ENCODE measurements at places on chromosomes 4 and X.

GRCh38 chrX:12139934-12140611, 1.8 kb downstream of the FRMPD4 start:
- DNase-seq: no peak

- peak; percentile 24 for DNase-seq
Observed at GRCh38 chr4:71004281-71004851, 10.9 kb downstream of the DCK start.

DNA sequence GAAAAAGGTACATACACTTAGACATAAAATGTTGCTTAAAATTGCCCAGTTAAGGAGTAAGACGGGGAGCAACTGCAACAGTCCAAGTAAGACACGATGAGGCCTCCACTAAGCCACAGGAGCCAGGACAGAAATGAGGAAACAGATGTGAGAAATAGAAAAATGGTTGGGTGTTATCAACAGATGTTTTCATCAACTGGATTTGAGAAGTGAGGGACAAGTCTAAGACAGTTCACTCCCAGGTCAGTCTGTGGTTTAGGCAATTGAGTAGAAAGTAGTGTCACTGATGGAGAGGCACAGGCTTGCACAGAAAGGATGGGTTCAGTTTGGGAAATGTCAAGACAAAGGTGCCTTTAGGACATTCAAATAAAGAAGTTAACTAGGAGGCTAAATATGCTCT, 23.5 kb upstream of the PHF8 start:
- DNase-seq: no peak

GRCh38 chr4:101348367-101348827, 1.1 kb upstream of the PPP3CA start:
- no peak for DNase-seq

DNA sequence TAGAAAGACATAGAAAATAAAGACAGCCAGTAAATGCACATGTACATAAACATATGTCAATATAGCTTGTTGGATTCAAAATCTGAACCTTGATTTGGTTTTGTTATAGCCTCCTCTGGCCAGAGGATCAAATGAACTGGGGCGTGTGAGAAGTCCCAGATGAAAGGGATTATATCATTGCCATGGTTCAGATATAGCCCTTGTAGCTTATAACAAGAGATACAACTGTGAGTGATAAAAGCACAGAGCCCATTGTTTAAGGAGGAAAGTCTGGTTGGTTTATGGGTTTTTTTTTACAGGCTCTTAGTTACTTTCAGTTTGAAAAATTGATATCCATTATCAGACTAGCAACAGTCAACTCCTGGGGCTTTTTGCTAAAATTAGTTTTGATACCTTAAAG, 101.7 kb upstream of the GLRA2 start:
- DNase-seq: no peak

- DNase-seq: no peak
Observed at GRCh38 chr4:125735102-125735501, 420.3 kb downstream of the FAT4 start.

GRCh38 chrX:45083314-45083713, 117.4 kb downstream of the DIPK2B start:
- DNase-seq: no peak

- DNase-seq: no peak
Observed at GRCh38 chr4:105683038-105683437, 25.5 kb downstream of the INTS12 start.

GRCh38 chr4:137739391-137739790, 207.1 kb upstream of the PCDH18 start:
- DNase-seq: no peak

DNA sequence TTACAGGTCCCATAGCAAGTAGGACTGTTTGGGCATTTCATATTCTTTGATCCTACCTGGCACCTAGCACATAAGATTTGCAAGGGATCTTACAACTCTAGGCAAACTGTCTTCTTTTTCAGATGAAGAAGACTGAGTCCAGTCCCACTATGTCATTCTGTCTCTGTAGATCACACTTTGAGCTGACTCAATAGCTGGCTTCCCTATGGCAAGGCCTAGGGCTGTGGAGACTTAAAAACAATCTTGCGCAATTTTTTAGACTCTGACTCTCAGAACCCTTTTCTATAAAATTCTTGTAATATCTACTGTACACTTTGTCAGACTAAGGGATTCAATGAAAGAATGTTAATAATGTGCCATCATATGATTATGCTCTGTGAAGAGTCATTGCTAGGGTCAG, 26.7 kb downstream of the OTC start:
- no peak for DNase-seq

- no peak for DNase-seq
Observed at GRCh38 chrX:43655151-43656004, 721 bp upstream of the MAOA start.

GRCh38 chr4:172996571-172997216, 171.9 kb upstream of the GALNT7 start:
- no peak for DNase-seq

DNA sequence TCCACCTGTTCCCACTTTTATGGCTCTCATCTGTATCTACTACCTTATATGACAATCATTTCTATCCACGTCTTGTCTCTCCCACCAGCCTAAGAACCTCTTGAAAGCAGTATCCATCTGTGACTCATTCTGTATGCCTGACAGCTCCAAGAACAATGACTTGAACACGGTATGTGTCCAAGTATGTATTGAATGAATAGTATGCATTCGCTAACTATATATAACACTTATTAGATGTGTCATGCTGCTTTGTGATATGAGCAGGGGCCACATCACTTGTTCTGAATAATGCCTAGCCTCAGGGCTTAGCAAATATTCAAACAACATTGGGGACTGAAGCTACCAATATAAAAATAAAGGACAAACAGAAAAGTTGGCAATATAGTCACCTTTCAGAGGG, 4.9 kb downstream of the OPHN1 start:
- no peak for DNase-seq

DNA sequence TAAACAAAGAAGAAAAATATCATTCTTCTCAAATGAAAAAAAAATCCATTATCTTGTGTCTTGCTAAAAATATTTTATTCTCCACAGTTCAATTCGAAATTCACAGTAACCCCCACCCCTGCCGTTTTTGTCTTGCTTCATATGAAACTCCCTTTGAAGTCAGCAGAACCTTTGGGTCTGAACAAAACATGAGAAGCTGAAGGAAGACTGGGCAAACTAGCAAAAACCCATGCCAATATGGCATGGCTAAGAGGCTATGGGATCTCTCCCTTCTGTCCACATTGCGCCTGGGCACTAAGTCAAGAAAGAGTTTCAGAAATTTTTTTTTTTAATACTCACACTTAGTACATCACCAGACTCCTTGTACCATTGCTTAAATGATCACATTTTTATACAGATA, 136.0 kb upstream of the SMIM31 start:
- DNase-seq: no peak

DNA sequence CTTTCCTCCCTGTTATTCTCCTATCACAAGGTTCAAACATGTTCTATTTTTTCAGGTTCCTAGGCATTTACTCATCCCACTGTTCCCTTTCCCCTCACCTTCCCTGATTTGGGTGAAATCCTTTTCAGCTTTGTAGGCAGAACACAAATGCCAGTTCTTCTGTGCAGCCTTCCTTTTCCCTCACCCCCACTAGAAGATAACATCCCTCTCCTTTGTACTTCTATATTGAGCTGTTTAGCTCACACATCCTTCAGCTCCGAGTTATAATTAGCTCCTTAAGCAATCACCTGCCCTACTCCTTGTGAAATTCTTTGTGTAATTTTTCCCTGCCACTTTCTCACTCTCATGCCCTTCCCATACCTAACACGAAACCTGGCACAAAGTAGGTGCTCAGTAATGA, 240.9 kb downstream of the AR start:
- no peak for DNase-seq

GRCh38 chrX:70664726-70665125, 220.1 kb downstream of the DLG3 start:
- DNase-seq: no peak

- DNase-seq: no peak
Observed at GRCh38 chrX:43881410-43882293, 598 bp downstream of the MAOB start.

DNA sequence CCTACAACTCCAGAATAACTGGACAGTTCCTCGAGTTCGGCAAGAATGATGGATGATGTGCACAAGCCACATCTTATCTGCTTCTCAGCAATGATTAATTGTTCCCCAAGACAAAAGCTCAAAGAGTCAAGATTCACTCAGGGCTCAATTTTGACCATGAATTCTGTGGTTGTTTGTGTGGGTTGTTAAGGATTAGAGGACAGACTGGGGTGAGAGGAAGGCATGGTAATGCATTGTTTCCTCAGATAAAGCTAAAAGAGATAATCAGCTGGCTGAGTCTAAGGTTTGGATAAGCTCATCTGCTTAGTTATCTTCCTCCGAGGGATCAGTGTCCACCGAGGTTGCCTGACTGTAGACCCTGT, 161.0 kb downstream of the CPEB2 start:
- DNase-seq: no peak

GRCh38 chr4:44662623-44663005, 11.2 kb upstream of the YIPF7 start:
- DNase-seq: no peak

DNA sequence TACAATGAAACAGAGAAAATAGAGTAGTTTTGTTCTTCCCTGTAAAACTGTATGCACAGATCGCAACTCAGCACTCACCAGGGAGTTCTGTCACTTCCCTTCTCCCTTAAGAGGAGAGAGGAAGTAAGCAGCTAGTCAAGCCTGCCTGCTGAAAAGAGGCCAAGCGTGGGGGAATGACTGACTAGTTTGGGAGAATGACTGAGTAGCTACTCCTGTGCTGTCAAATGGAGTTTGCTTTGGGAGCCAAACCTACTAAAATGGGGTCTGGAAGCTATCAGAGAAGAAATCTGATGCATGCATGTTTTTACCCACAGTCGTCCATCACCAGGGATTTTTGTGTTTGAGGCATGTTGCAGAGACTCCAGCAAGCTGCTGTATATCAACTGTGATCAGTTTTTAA, 54.6 kb upstream of the LHFPL1 start:
- DNase-seq: no peak

DNA sequence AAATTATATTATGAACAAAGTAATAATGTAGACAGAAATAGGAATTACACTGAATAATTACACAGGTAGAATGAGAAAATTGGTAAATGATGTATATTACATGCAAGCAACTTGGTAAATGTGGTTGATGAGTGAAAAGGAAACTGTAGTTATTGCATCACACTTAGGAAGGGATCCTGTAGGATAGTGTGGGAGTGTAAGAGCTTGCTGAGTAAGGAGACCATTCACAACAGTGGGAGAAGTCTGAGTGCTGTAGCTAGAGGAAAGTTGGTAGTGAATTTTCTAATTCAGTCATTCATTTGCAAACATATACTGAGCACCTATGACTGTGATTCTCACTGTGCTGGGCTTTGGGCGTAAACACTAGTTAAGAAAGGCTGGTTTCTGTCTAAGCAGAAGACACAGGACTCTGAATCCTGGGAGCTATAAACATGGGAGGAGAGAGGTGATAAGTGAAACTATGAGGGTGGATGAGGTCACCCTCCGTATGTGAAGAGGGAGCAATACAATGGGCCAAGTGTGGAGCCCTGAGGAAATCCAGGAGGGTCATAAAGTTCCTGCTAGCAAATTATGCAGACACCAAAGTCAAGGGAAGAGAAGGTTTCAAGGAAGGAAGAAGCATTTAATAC, 14.2 kb upstream of the CPE start:
- no peak for DNase-seq

DNA sequence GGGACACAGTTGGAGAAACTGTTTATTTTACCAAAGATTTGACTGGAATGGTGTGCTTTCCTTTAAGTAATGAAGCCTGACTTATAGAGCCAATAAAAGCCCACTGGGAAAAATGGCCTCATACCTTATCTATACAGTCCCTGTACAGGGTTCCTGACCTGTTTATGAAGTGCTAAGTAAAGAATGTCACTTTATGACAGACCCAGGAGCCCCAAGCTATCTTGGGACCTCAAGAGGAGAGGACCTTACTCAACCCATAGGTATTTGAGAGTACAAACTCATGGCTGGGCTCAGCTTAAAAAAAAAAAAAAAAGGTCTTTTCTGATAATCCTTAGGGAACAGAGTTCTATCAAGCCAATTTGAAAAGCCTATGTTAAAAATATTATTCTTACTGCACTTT, 1389.3 kb downstream of the RAPGEF2 start:
- DNase-seq: no peak

GRCh38 chrX:111020283-111020682, 75.7 kb upstream of the PAK3 start:
- DNase-seq: no peak

GRCh38 chr4:63580796-63581475, 828.3 kb downstream of the TECRL start:
- no peak for DNase-seq

DNA sequence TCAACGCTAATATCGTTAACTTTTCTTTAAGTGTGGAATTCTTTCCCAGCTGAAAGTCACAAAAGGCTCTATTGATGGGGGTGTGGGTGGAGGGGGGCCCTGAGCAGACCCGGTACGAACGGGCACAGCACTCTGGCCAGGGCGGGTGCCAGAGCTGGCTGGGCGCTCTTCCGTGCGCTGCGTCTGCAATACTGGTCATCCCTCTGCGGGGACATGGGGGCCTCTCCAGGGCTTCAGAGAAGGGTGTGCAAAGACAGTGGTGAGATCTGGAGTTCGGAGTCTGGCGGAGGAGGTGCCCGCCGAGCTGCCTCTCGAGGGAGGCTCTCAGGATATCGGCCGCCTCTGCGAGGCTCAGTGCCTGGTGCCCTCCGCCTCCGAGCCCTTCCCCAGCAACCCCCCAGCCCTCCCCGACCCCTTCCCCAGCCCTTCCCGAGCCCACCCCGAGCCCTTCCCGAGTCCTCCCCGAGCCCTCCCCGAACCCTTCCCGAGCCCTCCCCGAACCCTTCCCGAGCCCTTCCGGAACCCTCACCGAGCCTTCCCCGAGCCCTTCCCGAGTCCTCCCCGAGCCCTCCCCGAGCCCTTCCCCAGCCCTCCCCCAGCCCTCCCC, 34.3 kb downstream of the FGFRL1 start:
- DNase-seq: no peak

- no peak for DNase-seq
Observed at GRCh38 chr4:153725831-153726154, 34.0 kb downstream of the RNF175 start.

DNA sequence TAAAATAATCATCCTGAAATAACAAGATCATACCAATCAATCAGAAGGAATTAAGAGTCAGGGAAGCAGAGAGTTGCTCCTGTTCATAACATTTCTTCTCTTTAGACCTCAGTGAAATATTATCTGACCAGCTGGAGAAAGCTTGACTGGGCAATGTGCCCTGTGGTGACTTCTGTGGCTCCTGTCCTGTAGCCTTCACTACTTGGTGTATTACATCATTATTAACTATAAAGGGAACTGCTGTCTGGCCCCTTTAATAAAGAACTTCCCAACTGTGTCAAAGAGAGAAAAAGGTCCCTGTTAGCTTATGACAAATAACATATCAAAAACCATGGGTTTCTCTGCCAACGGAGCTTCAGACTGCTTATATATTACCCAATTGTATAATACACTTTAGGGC, 18.0 kb downstream of the OPHN1 start:
- no peak for DNase-seq

DNA sequence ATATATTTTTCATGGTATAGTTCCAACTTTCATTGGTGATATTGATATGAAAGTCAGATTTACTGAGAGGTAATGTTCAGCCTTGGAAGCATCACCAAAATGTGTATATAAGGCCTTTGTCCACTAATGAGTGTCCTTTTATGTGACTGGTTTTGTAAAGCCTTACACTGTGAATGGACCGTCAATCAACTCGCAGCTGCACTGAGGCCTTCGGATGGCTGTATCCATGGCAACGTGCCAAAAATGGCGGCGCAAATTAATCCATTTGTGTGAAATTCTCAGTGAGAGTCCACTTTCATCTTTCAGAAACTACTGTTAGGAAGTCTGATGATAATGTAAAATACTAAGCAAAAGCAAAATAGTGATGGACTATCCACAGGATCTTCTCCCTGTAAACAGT, 131.7 kb downstream of the SPCS3 start:
- DNase-seq: no peak
